ENCODE measurements at places on chromosomes 11 and 22.

GRCh38 chr11:32353884-32354283, 81.5 kb downstream of the WT1 start:
- DNase-seq: no peak

DNA sequence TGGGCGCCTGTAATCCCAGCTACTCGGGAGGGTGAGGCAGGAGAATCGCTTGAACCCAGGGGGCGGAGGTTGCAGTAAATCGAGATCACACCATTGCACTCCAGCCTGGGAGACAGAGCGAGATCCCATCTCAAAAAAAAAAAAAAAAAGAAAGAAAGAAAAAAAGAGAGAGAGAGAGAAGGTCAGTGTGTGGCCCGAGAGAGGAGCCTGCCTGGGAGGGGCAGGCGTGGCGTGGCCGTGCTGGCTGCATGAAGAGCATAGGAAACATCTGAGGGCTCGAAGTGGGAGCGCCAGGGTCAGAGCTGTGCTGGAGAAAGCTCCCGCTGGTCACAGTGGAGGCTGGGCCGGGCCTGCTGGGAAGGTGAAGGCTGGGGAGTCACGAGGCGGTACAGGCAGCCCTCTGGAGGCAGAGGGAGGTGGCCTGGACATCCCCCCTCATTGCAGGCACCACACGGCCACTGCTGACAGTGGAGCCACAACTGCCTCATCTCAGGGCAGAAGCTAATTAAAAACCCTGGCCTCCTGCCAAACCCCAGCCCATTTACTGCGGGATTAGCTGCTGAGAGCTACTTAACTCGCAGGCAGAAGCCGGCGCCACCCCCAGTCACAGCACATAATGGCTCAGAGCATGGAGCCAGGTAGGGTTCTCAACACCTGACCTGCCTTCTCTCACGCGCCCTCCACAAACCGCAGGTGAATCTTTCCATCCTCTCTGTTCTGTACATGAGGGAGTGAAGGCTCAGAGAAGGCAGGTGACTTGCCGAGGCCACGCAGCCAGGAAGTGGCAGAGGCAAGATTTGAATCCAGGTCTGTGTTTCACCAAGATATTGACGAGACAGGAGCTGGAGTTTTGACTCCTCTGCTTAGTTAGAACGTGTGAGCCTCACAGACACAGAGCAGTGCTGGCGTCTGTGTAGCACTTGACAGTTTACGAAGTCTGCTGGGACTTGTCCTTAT, 32.6 kb downstream of the NFAM1 start:
- DNase-seq: no peak

- DNase-seq: no peak
These were observed 11.7 kb downstream of the MSANTD2 start for GRCh38 chr11:124788521-124788920.

DNA sequence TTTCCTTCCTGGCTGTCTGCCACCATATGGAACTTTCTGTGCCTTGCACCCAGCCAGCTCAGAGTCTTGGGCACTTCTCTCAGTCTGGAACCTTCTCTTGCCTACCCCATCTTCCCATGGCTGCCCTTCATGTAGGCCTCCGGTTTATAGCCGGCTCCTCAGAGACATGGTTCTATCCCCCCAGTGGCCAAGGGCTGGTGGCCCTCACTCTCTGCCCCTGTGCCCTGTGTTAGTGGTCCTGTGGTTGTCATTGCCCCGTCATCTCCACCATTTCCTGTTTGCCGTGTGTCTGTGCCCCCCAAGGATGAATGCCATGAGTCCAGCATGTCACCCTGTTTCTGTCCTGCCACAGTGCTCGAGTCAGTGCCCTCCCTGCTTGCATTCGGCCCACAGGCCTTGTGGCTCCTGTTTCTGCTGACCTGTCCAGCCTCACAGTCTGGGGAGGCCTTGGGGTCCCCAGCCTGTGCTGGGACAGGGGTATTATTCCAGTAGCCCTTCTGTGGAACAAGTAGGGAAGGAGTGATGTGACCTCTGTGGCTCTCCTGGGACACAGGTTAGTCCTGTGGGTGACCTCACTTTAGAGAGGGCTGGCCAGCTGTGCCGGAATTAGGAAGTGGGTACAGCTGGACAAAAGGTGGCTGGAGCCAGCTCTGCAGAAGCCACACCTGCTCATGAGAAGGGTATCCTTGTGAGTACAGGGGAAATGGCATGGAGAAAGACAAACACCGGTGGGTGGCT, 30.7 kb downstream of the ST3GAL4 start:
- DNase-seq: no peak

DNA sequence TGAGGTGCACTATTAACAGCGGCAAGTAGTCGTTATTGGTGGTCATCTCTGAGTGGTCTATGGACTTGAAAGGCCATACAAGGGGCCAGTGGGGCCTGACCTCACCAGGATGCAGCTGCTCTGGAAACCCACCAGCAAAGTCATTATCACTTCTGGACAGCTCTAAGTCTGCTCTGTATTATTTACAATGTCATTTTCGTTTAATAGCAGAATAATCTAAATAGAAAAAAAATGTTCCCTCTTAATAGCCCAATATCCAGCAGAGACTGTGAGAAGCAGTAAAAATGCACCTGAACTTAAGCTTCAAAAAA, 85.0 kb upstream of the EED start:
- no peak for DNase-seq

- DNase-seq: peak; percentile 71
These were observed 1.7 kb downstream of the SBF1 start for GRCh38 chr22:50473088-50473487.

- DNase-seq: no peak
These were observed 70.9 kb downstream of the ADAMTS15 start for GRCh38 chr11:130519128-130519932.

GRCh38 chr11:83092488-83093384, 21.0 kb upstream of the RAB30 start:
- DNase-seq: no peak

DNA sequence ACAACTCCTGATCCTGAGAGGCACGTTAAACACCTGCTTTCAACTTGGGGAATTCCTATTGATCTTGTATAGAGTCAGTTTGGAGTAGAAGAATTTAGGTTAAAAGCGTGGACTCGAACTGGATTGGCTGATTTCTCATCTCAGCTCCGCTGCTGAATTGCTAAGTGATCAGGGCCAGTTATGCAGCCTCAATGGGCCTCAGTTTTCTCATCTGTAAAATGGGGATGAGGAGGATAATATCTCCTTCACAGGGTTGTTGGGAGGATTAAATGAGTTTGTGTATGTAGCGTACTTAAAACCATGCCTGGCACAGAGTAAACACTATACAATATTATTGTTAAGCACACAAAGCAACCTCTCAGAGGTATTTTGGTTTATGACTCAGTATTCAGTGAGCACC, 53.2 kb upstream of the HEPHL1 start:
- no peak for DNase-seq

GRCh38 chr22:38248280-38248679, 24.5 kb downstream of the TMEM184B start:
- no peak for DNase-seq

DNA sequence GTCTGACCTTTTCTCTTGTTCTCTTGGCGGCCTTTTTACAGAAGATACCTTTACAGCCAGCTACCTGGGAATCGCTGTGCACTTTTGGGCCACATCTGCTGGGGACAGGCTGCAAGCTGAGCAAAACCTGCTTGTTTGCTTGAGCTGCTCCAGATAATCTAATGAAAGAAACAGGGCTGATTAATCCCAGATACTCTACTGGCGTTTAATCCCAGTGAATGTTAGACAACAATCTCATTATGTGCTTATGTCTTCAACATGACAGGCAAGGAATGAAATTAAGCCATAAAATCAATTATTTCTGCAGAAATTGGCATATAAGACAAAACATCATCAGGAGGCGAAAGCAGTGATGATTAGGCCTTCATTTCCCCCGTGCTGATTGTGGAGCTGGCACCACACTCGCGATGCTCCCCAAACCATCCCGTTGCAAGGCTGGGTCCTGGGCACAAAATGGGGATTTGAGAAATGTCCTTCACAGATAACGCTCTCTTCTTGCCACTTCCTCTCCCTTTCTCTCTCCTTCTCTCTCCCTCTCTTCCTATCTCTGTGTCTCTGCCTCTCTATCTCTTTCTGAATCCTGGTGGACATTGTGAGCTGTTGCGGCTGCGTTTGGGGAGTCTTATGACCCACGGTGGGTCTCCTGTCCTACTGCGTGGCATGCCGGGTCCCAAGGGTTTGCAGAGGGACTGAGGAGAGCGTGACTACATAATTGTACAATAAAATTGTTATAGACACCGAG, 1053.8 kb downstream of the TBC1D22A start:
- DNase-seq: no peak

DNA sequence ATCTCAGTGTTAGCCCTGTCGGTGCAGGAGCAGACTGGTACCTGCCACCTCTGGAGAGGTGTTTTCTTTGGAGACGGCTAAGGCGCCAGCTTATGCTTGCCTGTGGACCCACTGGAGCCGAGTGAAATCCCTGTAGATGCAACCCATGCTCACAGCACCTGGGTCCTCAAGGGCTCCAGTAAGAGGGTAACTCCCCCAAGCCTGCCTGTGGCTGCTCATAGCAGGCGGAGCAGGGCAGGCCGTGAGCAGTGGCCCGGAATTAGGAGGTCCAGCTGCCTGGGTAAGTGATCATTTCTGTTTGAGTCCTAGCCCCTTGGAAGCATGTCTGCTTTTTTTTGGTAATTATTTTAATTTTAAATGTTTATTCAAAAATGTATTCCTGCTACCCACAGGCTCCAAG, 43.8 kb downstream of the NAT10 start:
- no peak for DNase-seq

- no peak for DNase-seq
These were observed 40.3 kb upstream of the TTLL12 start for GRCh38 chr22:43227239-43227630.

DNA sequence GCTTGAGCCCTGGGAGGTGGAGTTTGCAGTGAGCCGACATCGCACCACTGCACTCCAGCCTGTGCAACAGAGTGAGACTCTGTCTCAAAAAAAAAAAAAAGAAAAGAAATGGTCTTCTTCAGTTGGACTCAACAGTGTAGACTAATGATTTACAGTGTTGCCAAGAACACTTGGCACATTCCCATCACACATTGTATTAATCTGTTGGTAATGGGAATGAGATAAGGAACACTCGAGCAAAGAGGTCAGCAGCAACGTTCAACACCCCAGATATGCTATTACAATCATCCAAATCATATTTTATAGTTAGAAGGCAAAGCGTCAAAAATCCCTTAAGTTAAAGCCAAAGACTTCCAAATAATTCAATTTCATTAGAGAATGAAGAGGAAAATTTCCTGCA, 14.5 kb downstream of the CDON start:
- no peak for DNase-seq

- no peak for DNase-seq
These were observed 87.1 kb upstream of the YWHAH start for GRCh38 chr22:31857247-31857646.

- DNase-seq: no peak
These were observed 7.0 kb downstream of the CCND1 start for GRCh38 chr11:69647761-69648497.

GRCh38 chr11:66910669-66911068, 47.5 kb downstream of the PC start:
- DNase-seq: no peak

GRCh38 chr22:21952586-21953571, at the start of gene PPM1F:
PPM1F (minus strand) TSS chr22:21952848; CDS start chr22:21946048, 6,800 bp downstream.
- DNase-seq: peak; percentile 90

DNA sequence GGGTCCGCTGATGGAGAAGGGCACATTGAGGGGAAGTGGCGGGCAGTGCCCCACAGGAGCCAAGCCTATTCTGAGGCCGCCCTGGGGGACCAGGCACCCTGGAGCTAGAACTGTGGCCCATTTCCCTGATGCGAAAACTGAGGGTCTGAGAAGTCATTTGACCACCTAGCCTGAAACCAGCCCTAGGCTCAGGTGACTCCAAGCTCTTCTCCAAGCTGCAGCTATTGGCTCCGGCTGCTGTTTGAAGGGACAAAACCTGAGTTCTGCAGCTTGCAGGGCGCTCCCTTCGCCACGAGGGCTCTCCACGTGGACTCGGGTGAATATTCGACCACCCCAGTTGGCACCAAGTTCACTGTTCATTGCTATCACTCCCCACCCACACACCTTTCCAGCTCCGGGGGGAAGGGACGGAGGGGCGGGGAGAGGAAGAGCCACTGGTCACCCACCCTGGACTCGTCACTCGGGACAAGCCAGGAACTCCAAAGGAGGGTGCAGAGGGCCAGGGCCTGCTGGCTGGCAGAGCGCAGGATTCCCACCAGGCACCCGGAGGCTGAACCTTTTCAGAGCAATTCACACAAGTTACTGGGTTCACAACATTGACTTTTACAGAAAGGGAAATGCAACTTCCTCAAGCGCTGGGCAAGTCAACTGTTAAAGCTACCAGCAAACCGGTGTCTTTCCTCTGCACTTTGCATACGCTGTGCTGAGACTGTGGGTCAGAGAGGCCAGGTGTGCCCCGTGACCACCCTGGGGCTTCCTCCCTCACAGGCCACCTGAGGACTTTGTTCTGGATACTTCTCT, 1.1 kb upstream of the RAC2 start:
- DNase-seq: no peak

DNA sequence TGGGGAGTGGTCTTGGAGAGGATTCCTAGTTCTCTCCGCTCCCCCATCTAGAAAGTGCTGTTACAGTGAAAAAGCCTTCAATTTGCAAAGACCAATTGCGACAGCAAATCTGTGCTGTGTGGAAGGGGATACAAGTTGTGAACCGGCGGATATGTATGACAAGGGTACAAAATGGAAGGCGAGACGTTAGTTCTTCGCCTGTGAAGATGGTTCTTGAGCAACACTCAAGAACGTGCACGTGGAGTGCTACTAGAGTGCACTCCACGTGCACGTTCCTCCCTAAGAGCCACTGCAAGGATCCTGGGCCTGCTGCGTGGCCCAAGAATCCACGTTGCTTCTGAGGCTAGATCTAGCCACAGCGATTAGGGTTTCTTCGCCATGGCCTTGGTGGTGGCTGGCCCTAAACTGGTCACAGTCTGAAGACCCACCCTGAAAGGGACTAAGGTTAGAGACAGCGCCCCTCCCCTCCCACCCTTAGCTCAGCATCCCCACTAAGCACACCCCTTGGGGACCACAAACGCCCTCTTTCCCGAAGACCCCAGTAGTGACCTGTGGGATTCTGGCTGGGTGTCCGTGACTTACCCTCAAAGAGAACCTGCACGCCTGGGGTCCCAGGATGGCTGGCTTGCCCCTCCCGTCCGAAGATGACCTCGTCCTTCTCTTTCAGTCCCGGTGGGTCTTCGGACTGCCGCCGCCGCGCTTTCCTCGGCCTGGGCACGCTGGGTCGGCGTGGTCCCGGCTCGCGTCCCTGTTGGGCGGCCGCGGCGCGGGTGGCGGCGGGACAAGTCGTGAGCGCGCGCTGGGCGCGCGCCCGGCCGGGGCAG, 519 bp upstream of the PDE3B start:
- DNase-seq: peak; percentile 17

GRCh38 chr22:24161909-24162308, 19.4 kb upstream of the SUSD2 start:
- no peak for DNase-seq

DNA sequence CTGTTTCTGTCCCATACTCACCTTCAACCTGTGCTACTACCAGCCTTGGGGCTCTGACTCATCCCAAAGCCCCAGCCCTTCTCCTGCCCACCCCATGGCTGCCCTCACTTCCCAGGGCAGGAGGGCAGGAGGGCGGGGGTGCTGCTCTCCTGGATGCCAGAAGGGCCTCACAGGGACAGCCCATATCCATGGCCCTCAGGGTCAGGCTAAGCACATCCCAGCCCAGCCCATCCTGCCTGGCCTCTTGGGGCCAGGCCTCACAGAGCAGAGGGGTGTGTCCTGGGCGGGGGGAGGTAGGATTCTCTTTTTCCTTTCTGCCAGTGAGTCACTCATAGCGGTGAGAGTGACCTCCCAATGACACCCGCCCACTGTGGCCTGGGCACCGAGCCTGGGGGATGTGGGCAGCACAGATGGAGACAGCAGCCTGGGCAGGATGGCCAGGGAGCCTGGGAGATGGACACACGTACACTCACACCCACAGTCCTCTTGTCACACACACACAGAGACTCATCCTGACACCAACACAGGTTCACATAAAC, 2.4 kb downstream of the LTBP3 start:
- DNase-seq: no peak

Measured in CD4-positive, alpha-beta T cell treated with Interleukin-17A for 1 hour (primary cell).